ENCODE measurements at places on chromosomes 2 and 18.
A peak's percentile ranks its signal among the peaks of the same experiment; 100 is the strongest.

DNA sequence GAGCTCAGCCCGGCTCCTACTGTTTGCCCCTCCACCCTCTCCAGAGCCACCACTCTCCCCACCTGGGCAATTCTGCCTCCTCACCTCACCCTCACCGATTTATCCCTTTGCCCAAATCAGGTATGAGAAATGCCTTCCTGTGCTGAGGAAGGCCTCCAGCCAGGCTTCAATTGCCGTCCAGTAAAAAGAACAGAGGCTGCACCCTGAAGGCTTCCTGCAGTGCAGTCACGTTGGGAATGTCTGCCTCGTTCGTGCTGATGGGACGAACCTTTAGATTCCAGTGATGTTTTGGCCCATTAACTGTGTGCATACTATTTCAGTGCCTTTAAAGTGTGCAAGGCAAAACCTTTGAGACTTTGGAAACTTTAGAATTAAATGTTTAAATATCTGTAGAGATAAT lies 34.2 kb downstream of the ATP6V1C2 start:
- no peak for DNase-seq

GRCh38 chr2:238476258-238476657 lies 49.5 kb downstream of the ASB1 start:
- no peak for DNase-seq

DNA sequence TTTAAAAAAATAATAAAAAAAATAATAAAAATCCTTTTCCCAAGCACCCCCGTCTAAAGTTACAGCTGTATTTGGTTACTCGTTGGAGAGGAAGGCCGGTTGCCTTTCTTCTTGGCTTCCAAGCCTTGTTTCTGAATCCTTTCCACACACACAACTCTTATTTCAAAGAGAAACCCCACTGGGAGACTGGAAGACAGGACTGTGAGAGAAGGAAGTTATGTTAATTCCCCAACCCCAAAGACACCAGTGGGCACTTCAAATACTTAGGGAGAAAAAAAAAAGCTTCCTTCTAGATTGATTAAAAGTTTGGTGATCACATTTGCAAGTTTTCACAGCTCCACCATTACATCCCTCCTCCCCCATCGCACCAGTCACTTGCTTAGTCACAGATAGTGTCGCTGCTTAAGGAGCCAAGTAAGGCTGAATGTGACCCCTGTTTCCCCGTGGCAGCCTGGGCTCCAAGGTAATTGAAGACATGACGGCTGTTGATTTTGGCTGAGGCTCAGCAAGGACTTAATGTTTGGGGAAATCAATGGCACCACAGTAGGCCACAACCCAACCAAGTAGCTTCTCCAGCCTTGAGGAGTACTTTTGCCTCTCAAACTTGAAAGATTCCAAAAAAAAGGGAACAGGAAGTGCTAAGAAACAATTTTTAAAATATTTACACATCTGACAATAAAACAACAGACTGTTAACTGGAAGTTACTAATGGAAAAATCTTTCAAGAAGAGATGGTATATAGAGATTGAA lies 40.8 kb upstream of the FRZB start:
- DNase-seq, result no peak

DNA sequence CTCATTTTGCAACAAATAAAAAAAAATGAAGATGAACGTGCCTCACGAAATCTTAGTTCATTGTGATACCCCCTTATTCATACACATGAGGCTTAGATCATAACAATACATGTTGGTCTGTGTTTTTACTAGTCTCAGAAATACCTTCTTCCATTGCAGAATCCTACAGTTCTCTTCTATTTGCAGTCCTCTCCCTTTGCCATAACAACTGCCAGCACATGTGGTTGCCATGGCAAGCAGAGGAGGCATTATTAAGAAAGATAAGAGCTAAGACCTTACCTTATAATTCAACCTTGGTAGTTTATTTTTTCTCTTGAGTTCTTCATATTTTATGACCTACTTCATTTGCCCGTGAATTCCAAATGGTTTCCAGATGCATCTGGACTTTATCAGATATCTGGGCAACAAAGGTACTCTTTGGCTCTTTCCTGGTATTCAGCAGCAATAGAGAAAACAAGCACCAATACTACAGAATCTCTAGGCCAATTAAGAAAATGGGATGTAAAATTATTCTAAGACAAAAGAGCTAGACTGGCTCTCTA lies 524.0 kb downstream of the CMPK2 start:
- no peak for DNase-seq

DNA sequence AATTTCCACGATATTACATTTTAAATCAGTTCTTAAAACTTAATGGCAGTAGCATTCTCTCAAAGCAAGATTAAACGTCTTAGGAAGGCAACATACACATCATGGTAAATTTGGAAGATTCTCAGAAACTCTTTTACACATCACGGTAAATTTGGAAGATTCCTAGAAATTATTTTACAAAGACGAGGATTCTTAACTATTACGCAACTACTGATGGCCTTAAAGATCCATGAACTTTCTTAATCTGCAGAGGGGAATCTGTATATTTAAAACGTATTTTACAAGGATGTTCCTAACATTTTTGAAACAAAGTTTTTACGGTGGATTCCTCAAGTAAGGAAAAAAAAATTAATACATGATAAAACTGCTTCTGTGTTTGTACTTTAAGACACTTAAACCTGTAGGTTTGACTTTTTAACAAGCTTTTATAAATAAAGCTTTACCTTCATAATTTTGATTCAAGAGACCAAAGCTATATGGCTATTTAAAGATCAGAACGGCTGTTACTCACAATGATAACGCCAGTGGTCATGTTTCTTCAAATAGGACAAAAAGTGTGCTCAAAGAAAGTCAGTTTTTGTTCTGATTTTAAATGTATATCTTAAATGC lies 1.7 kb downstream of the ATF2 start:
- DNase-seq, result no peak

DNA sequence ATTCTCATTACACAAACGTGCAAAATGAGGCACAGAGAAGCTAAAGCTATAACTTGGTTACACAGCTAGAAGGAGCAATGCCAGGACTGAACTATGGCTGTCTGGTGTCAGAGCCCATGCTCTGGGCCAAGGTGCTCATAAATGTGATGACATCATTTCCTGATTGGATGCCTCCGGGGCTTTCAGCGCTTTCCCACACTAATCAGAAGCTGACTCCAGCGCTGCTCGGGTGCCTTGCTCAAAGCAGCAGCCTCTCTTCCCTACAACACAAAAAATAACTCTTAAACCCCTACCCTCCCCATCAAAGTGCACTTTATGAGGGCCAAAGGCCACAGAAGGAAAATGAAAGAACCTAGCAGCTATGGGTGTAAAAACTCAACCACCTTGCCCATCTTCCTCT lies 90.7 kb downstream of the STK39 start:
- DNase-seq, result no peak

- DNase-seq, result no peak
Measured at GRCh38 chr2:186968277-186968676, 119.3 kb upstream of the ZSWIM2 start.

- DNase-seq, result no peak
Measured at GRCh38 chr2:127576433-127577207, 41.1 kb downstream of the MYO7B start.

DNA sequence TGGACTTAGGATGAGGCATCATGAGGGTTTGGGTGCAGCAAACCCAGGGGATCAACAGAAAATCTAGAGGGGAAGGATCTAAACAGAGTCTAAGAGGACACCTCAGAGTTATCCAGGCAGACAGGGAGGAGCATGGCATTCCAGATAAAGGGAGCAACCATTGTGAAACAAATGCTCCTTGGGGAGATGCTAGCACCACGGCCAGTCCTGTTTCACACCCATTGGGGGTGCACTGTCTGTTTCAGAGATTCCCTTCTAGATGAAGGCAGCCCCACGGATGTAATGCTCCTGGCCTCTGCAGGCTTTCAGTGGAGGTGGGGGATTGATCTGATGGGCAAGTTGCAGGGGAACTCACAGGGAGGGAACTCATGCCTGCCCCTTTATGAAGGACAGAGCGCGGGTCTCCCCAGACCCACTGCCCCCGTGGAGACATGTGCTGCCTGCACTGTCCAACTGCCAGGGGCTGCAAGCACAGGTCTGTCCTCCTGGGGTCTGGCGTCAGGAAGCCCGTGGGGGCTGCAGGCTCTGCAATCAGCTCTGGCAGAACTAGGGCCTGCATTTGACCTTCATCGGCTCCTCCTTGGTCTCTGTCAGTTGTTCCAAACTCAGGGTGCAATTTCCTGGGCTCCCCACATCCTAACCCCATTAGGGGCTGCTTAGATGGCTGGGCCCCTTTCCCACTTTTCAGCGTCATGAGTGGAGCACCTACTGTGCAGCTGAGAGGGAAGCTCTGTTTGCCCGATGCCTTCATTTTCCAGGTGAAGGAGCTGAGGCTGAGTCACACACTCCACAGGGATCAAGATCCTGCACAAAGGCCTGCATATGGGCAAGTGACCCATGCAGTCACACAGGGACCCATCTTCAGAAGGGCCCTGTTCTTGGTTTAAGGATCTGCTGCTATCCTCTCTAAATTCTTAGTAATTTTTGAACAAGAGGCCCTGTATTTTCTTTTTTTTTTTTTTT lies 163.4 kb downstream of the ARL4C start:
- DNase-seq, result no peak

- DNase-seq, result peak; percentile 66
Measured at GRCh38 chr18:24530630-24531111, 70.2 kb downstream of the HRH4 start.

DNA sequence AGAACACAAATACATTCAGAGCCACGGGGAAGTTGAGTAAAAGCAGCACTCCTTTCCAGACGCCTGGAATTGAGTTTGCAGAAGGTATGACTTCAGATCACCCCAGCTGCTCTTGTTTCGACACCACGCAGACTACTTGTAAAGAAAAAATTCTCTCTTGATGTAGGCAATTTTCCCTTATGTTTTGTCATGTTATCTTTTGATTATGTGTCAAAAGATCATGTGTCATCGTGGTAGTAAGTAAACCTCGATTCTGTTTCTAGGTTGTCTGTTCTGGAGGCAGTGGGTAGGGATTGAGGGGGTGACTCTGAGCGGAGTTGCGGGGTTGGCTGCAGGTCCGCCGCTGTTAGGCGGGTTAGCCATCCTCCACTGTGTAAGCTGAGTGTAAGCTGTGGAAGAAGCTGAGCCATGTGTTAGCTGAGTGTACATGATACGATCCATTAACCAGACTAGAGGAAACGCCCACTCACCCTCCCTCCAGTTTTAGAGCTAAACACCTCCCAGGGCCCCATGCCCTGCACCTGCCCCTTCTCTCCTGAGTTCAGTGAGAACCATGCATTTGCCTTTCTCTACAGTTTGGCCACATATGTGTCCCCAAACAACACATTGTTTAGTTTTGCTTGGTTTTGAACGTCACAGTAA lies 181.8 kb downstream of the SNTG2 start:
- no peak for DNase-seq

DNA sequence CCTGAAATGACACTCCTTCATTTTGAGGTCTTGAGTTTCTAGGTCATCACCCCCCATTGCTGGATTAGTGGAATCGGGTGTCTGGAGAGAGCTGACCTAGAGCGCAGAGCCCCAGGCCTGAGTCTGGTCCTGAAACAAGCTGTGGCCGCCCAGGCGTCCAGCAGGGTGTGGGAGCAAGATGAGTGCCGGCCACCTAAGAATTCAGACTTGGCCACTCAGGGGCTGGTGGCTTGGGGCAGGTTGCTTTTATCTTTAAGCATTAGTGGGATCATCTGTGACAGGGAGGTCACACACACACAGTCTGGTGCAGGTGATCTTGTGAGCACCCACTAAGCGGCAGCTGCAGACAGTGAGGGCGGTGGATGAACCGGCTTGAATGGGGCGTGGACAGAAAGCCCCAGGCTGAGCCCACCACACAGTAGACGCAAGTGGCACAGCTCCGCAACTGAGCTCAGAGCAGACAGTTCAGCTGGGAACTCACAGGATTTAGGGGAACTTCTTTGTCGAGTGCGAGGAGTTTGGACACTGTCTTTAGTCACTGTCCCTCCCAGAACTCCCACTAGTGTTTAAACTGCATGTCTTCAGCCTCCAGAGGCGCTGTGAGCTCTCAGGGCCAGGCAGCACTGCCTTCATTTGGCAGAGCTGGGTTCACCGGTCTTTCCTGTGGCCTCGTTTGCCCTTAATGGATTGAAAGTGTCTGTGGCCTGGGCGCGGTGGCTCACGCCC lies 21.5 kb downstream of the ITGB1BP1 start:
- no peak for DNase-seq

DNA sequence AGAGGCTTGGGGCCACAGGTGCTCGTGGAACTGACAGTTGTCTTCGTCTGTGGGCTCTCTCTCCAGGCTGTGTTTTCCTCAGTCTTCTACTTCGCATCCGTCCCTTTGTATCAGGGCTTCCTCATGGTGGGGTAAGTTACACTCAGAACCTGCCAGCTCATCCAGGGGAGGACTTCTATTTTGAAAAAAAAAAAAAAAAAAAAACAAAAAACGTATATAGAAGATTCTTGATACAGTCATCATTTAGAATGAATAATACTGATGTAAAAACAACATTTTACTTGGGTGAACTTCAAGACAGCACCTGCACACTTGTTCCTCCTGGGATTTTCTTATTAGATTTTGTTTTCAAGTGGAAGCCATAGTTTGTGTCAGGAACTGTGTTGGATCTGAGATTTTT lies 47.7 kb upstream of the NFATC1 start:
- no peak for DNase-seq

DNA sequence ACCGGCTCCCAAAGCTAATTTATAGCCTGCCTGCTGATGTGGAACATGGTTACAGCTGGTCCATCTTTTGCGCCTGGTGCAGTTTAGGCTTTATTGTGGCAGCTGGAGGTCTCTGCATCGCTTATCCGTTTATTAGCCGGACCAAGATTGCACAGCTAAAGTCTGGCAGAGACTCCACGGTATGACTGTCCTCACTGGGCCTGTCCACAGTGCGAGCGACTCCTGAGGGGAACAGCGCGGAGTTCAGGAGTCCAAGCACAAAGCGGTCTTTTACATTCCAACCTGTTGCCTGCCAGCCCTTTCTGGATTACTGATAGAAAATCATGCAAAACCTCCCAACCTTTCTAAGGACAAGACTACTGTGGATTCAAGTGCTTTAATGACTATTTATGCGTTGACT lies 51.4 kb downstream of the TMEM178A start:
- no peak for DNase-seq

DNA sequence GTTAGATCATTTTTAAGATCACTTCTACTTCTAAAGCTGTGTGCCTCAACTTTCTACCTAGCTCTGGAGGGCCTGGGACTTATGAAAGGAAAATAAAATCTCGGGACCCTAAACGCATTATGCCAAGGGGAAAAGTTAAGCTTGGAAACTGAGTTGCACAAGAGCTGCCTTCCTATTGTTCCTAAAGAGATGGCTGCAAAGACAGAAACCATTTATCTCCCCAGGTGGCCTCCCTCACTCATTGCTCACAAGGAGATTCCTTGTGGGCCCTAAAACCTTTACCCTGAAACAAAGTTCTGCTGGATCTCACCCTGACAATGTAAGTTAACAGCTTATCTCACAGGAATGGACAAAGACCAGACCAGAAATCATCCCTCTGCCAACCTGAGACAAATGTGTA lies 26.8 kb downstream of the TUBB6 start:
- DNase-seq, result no peak
